ENCODE measurements at places on chromosomes 3 and 15.

DNA sequence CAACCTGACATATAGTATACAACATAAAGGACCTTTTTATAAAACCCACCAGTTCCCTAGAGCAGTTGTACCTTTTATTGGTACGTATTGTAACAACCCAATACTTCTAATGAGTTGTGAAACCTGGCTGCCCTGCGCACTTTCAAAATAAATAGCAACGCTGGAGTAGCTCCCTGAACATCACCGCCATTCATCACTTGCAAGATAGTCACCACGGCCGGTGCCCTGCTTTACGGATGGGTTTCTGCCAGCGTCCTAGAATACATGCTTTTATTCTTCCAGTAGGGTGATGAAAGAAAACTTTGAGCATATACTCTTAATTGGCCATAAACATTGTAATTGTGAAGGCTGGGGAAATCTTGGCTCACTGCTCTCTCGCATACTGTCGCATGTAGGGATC is 220.7 kb downstream of the TBL1XR1 start:
- no peak for DNase-seq

DNA sequence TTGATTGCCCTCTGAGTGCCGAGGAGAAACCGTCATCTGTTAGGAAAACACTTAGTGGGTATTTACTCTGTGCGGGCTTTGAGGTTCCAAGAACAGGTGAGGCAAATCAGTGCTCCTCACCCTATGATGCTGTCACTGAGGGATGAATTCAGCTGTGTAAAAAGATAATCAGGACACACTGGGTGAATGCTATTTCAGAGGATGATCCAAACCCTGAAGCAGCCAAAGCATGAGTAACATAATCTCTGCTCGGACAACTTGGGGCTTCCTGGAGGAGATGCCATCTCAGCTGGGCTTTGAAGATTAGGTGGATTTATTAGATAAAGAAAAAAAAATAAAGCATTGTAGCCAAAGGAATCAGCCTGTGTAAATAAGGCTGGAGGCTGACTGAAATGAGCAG is 10.5 kb upstream of the GADL1 start:
- no peak for DNase-seq

GRCh38 chr3:62233065-62233464 is 140.3 kb downstream of the FEZF2 start:
- no peak for DNase-seq

GRCh38 chr15:68385240-68385561 is 46.8 kb downstream of the ITGA11 start:
- no peak for DNase-seq

DNA sequence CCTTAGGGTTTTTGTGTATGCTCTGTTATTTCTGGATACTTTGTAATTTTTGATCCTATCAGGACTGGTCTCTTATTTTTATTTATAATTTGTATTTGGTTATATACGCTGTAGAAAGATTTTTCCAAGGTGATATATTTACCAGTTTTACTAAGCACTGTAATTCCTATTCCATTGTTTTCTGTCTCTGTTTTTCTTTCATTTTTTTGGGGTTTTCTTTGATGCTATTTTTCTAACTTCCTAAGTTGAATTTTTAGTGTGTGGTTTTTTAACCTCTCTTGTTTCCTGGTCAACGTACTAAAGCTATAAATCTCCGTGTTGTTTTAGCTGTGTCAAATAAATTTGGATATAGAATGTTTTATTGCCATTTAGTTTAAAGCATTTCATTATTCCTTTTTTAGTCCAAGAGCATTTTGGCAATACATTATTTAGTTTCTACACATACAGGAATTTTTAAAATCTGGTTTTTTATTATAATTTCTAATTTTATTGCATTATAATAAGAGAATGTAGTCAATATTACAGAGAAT is 128.1 kb upstream of the THRB start:
- DNase-seq = no peak

- DNase-seq = no peak
Observed at GRCh38 chr3:17831366-17831765, 88.9 kb upstream of the TBC1D5 start.

GRCh38 chr3:152071924-152072323 is 196.8 kb upstream of the MBNL1 start:
- DNase-seq = no peak

DNA sequence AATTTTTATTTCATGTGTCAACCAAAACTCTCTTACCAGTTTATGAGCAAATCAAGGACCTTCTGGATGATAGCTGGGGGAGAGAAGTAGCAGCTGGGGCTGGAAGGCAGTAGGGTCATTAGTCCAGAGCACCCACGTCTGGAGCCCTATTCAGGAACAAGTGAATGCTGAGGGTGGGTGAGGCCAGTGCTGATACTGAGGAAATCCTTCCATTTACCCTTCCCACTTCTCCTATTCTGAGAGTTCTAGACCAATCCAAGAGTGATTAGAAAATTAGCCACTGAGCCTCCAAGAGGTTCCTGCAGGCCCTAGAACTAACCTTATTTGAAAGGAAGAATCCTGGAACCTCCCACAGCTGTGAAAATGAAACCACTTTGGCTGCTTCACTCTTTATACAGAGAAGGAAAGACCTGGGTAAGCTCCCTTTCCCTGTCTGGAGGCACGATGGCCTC is 46.2 kb upstream of the VILL start:
- no peak for DNase-seq

DNA sequence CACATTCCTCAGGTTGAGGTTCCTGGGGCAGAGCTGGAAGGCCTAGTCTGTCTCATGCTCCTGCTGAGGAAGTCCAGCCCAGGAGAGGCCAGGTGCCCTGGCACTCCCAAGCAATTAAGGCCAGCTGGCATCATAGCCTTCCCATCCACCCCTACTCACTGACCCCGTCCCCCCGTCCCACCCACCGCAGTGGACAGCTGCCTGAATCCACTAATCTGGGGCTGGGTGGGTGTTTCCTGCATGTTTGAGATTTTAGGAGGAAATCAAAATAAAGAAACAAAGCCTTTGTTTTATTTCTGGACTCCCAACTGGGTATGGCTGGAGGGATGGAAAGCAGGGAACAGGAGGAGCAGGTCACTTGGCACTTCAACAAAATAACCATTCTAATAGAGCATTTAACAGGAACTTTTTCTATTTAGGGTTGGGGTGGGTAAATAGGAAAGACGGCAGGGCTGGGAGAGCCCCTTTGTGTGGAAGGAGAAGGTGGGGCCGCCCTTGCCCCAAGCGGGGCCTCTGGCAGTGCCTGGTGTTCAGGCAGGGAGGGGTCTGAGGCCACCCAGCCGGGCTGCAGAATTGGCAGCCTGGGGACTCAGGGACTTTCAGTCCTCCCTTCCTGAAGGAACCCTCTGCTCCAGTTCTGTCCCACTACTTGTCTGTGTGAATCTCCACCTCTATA is 8.5 kb downstream of the MRAS start:
- DNase-seq = no peak

DNA sequence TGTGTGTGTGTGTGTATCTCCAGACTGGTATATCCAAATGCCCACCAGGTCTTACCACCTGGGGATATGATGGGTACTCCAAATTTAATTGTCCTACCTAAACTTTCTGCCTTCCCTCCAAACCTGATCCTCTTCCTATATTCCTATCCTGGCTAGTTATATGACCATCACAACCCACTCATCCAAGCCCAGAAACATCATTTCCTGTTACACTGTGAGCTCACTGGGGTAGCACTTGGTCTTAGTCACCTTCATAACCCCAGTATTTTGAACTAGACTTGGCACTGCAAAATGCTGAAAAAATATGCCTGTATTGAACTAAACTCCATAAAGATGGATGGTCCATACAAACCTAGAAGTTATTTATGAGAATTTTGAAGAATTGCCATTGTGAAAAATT is 178.8 kb upstream of the EIF1B start:
- no peak for DNase-seq

DNA sequence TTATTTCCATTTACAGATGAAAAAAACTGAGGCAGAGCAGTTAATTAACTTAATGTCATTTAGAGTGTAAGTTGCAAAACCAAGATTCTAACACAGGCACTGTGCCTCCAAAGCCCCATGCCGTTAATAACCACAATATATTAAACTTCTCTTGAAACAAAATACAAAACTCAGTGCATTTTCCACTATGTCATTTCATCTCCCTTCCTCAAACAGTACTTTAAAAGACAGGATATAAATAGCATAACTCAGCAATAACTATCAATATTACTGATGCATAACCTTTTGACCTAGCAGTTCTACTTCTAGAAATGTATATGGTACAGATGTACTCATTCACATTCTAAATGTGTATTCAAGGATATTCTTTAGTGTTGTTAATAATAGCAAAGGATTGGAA is 5.1 kb upstream of the TASOR start:
- DNase-seq = no peak

DNA sequence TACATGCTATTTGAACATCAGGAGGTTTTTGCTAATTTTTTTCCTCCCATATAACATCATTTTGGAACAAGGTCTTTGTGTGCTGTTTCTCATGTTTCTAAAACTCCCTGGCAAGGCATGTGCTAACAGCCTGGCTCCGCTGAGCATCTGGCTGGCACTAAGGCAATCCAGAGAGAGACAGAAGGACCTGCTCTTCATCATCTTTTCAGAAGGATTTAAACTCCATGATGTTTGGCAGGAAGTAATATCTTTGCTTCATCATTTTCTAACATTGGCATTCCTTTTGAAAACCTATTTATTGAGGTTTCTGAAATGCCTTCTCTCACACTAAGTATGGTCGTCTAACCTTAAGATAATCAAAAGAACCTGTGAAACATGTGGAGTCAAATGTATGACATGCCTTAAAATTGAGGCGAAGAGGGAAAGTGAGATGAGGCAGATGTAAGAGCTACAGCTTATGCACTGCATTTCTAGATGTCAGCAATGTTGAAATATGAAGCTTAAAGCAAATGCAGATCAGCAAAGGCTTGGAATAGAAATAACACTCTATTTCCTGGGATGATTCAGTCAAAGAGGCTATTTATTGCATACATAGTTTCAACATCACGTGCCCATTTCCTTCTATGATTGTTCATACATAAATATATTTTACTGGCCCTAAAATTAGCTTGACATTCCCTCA is 592.0 kb downstream of the ZNF385D start:
- no peak for DNase-seq

GRCh38 chr3:160012108-160012507 is 23.5 kb downstream of the IL12A start:
- no peak for DNase-seq

GRCh38 chr3:115652738-115653137 is 29.4 kb downstream of the GAP43 start:
- DNase-seq = no peak

- DNase-seq = no peak
Observed at GRCh38 chr15:56524915-56525314, 60.0 kb upstream of the MNS1 start.

DNA sequence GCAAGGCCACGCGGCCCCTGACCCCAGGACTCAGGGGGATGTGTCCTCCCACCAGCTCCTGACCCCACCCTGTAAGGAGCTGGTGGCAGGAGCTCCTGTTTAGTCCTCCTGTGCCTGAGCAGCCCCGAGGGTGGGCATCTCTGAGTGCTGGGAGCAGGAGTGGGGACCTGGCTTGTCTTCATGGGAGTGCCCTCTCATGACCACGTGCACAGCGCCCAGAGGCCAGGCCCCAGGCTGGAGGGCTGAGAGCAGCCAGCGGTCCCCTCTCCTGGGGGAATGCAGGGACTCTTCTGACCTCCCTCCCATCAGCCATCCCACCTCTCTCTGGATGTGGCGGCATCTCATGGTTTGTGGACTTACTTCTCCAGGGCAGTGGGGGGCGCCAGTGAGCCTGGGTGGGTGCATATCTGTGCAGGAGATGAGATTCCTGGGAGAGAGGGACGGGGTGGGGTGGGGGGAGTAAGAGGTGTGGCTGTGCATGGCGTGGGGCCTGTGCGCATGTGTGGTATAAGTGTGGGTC is 205.6 kb downstream of the TBC1D2B start:
- DNase-seq = no peak

DNA sequence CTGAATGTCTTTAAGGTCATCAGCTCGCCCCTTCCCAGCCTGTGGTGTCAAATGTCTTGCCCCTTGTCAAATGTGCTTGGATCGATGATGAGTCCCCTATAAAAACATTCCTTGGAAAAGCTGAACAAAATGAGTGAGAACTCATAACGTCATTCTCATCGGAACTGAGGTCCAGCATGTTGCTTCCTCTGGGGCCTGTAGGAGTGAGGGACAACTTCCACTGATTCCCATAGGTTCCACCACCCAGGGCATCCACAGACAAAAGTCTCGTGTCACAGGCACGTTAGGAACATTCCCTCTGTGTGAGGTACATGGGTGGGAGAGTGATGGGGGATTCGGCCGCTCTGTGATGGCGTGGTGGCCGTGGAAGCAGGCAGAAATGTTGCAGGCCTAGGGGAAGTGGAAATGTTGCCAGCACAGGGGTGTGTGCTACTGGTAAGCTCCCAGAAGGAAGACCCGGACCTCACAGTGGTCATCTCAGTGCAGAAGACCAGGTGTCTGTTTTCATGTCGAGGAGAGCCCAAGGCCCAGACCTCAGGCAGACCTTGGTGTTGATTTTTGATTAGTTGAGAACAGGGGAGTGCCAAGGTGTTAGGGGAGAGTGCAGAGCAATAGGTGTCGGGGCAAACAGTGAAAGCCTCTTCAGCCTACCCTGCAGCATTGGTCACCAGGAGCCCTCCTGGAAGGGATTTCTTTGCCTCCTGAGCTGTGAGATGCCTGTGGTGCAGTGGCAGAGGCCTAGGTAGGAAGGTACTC is 96.8 kb downstream of the SNRPN start:
- DNase-seq = no peak

DNA sequence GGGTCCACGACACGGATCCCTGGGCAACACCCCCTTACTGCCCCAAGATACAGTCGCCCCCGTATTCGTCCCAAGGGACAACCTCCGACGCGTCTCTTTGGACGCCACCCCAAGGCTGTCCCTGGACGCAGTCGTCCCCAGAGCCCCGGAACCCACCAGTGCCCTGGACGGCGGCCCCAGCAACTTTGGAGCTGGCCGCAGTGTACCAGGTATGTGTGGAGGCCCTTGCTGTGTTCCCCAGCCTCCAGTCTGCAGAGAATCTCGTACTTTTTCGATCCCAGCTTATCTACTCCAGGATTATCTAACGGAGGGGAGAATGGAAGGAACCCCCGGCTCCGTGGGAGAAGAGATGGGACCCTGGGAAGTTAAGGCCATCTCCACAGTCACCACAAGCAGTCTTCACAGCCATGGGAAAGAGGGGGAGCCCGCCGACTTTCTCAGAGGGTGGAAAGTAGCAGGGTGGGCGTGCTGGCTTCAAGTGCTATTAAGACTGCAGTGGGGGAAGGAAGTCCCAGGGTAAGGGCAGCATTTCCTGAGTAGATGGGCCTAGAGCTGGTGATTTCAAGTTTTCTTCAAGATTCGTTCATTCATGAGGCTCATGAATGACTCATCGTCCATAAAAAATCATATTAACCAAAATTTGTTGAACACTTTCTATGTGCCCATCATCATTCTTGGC is 1.1 kb downstream of the MESP2 start:
- no peak for DNase-seq

DNA sequence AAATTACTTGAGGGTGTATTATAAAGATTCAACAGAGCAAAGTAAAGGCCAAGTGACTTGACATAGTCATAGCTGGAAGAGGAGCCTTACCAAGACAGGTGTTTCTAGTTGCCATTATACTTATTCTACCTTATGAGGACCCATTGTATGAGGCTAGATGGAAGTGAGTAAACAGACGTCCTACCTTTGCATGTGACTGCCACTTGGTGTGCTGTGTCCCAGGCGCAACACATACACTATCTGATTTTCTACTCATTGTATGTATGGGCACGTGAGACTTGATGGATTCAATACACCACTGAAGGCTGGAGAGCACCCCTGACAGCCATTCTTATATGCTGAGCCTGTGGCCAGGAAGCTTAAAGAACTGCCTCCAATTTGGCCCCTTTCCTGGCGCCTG is 40.5 kb downstream of the BOC start:
- no peak for DNase-seq

Measured in activated CD4-positive, alpha-beta T cell treated with anti-CD3 and anti-CD28 coated beads for 24 hours (primary cell).